AG04450 (cell line): ENCODE measurements at places on chromosomes 6 and 20.

GRCh38 chr20:34703424-34704176 is 544 bp upstream of the TP53INP2 start:
- no peak for DNase-seq

GRCh38 chr6:133001040-133001565 is 186.7 kb downstream of the RPS12 start:
- DNase-seq: no peak

DNA sequence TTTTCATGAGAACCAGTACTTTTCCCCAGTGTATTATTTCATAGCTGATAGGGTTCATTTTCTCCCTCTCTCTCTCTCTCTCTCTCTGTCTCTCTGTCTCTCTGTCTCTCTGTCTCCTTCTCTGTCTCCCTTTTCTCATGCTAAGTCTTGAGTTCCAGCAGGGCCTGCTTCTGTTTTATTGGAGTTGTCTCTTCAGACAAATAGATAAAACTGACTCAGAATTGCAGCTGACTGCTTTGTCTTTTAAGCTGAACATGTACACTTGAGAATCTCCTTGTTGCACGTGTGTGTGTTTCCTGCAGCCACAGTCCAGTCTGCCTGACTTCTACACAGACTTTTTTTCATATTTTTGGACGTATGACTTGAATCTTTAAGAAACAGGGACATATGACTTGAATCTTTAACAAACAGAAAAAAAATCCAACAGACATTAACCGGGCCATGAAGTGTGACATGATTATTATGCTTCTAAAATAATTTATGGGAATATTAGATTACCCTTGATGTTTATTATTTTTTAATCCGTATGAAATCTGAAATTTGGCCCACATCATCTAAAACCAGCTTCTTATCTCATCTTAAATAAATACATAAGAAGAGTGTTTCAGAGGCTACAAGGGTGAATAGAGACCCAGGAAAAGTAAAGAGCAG is 71.5 kb downstream of the JAG1 start:
- no peak for DNase-seq

DNA sequence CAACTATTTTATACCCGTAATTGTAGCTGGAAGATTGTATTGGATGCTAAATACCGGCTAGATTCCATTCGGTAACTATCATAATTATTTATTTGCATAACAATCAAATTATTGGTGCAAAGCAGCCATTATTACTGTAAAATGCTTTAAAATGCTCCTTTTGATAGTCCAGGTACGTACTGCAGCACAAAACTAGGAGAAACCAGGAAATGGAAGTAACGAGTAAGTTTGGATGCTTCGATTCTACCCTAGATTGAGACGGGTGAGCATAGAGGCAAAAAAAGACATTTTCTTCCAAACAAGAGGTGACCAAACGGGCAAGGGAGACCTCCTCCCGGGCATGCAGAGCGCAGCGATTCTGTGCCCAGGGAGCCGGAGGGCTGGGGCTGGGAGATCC is 469 bp upstream of the XRN2 start:
- no peak for DNase-seq

- peak; percentile 10 for DNase-seq
Observed at GRCh38 chr6:75493400-75494064, at the start of gene FILIP1. TSS of gene FILIP1 (minus strand) at chr6:75493800. CDS start at chr6:75414972, 78,828 bp downstream.

DNA sequence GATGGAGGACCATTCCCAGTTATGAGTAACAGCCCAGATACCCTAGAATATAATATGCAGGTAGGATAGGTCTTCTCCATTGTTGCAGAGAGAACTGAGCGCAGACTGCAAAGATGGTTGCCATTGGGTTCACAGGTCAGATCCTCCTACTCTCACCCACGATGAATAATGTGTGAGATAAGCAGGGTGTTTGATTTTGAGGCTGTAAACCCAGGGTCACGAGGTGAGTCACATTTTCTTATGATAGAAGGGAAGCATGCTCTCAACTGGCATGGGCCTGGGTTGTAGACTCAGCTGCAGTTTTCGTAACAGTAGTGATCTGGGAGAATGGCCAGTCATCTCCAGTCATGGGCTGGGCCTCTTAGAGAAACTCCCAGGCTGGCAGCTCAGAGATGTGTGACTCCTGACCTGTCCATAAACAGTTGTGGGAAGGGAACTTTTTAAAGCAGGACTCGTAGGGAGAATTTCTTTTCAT is 74.2 kb downstream of the CD164 start:
- peak; percentile 16 for DNase-seq

DNA sequence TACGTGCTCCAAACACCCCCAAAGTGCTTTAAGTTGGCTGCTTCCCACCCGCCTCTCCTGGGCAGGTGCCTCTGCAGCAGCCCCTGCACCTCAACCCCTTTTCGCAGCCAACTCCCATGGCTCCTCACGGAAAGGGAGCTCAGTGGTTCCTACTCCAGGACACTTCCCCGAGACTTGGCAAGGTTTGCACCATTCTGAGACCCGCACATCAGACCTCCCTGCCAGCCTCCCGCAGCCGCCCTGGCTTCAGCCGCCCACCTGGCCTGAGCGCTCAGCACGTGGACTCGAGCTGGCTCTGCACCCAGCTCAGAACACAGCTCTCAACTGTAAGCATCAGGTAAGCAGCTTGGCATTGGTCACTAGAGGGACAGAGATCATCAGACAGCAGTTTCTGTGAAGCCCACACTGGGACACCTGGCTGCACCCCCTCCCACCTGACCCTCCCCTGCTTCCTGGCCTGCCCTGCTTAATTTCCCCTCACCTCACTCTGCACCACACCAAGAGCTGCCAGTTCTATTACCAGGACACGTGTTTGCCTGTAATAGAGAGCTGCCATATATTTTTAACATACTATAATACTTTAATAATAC is 28.5 kb downstream of the GMDS start:
- no peak for DNase-seq

GRCh38 chr6:72639920-72640614 is 18.2 kb downstream of the KCNQ5 start:
- DNase-seq: no peak

- no peak for DNase-seq
Observed at GRCh38 chr6:30782425-30783014, 38.2 kb upstream of the IER3 start.

GRCh38 chr6:107704347-107705013 is 119.6 kb downstream of the SCML4 start:
- no peak for DNase-seq

DNA sequence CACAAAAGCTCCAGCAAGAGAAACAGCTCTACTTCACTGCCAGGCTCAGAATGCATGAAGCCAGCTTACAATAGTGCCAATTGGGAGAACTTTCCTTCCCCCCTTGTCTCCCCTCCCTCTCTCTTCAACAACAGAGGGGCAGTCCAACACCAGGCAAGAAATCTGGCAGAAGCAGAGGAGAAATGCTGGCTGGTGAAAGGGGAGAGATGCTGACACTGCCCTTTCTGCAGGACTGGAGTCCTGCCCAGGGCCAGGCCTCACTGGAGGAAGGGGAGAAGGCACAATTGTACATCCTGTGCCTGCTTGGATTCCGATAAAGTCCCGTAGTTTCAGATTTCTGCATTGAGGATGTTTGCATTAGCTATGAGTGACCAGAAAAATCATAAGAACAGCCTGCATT is 148.6 kb downstream of the LRRC1 start:
- no peak for DNase-seq

DNA sequence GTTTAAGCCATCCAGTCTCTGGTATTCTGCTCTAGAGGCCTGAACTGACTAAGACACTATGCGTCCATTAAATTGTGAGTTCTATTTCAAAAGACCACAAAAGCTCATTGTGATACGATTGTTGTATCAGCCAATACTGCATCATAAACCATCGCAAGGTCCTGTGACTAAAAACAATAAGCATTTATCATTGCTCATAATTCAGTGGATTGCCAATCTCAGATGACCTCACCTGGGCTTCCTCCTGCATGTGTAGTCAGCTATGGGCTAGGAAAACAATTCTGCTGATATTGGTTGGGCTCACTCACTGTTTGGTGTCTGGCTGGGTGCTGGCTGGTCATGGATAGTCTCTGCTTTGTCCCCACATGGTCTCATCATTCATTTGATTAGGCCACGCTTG is 592.7 kb upstream of the BTBD3 start:
- no peak for DNase-seq

- DNase-seq: peak; percentile 41
Observed at GRCh38 chr20:63977739-63978276, 1.6 kb downstream of the SAMD10 start.

- no peak for DNase-seq
Observed at GRCh38 chr6:105388392-105388791, 14.5 kb downstream of the PREP start.

- DNase-seq: no peak
Observed at GRCh38 chr6:24031496-24031895, 94.5 kb upstream of the NRSN1 start.

- DNase-seq: no peak
Observed at GRCh38 chr20:8449123-8449522, 317.1 kb downstream of the PLCB1 start.

DNA sequence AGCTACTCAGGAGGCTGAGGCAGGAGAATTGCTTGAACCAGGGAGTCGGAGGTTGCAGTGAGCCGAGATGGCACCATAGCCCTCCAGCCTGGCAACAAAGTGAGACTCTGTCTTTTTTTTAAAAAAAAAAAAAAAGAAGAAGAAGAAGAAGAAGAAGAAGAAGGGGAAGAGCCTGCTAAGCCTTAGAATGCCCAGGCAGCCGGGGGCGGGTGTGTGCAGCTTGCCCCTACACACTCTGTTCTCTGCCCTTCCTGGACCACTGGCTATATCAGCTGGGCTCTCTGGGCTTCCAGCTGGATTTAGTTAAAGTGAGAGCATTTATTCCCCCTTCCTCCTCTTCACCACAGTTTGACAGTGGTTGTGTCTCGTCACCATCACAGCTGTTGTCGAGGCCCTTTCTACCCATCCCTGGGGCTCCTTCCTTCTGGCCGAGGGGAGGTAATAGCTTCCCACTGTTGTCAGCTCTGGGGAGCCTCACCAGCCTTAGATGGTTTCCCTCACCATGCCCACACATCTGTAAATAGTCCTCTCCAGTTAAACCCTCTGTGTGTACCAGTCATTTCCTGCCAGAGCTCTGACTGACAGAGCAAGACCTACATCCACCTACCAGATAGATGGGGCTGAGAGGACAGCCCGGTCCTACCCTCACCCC is 77.6 kb downstream of the TRERF1 start:
- DNase-seq: no peak

- DNase-seq: no peak
Observed at GRCh38 chr6:70210462-70210861, 92.4 kb downstream of the COL9A1 start.

DNA sequence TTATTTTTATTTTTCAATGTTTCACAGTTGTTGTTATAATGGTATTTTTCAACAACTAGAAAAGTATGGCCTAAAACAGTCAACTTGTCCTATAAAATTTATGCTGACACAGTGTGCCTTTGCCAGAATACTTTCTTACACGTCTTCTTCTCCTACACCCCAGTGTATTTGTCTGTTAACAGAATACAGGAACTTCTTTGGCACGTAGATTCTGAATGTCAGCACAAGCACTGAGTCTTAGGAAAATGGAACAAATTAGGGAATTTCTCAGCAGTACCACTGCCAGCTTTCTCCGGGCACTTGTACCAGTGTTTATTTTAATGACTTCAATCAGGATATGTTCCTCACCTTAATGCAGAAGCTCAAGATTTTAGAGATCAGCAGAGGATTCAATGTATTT is 26.7 kb upstream of the AKIRIN2 start:
- DNase-seq: no peak

GRCh38 chr20:37315452-37316110 is 26.1 kb downstream of the MANBAL start:
- DNase-seq: no peak

- DNase-seq: no peak
Observed at GRCh38 chr6:21800948-21801438, 207.4 kb downstream of the SOX4 start.

- DNase-seq: no peak
Observed at GRCh38 chr6:10402648-10403311, 12.1 kb downstream of the TFAP2A start.

DNA sequence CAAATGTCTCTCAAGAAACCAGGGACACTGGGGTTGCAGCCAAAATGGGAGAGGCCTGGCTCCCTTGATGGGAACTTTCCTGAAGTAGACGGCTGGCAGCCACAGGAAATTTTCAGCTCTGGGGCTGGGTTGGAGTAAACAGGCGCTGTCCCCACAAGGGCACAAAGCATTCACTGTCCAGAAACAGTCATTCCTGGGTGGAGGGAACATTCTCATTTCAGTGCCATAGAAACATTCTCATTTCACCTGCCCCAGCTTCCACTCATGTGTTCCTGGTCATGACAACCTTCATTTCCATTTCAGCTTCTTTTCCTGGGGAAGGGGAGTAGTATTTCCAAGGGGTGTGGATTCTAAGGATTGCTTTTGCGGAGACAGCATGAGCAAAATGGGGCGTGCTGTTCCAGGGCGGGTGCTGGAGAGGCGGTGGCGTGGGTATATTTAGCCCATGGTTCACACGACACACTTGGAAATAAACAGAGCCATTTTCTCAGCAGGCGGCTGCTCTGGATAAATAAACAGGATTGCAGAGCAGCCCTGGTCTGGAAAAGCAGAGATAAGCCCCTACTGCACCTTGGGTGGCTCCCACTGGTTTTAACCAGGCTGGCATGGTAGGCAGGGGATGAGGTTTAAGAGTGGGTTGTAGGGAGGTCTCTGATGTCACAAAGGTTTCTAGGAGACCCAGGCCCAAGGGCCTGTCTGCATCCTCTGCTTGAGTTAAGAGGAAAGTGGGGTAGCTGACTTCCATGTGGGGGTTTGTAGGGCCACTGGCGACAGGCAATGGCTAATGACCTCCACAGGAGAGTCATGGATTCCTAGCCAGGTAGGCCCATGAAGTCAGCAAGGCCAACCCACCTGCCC is 32.9 kb downstream of the COX4I2 start:
- no peak for DNase-seq

- no peak for DNase-seq
Observed at GRCh38 chr20:3663031-3663701, at the start of gene GFRA4. TSS of gene GFRA4 (minus strand) at chr20:3663399. CDS start at chr20:3663399, 0 bp downstream.

GRCh38 chr6:169188051-169188470 is 65.6 kb downstream of the THBS2 start:
- no peak for DNase-seq

- DNase-seq: no peak
Observed at GRCh38 chr6:37517411-37517812, 17.7 kb upstream of the CCDC167 start.

GRCh38 chr6:43246301-43247113 is 3.2 kb downstream of the TTBK1 start:
- DNase-seq: no peak

DNA sequence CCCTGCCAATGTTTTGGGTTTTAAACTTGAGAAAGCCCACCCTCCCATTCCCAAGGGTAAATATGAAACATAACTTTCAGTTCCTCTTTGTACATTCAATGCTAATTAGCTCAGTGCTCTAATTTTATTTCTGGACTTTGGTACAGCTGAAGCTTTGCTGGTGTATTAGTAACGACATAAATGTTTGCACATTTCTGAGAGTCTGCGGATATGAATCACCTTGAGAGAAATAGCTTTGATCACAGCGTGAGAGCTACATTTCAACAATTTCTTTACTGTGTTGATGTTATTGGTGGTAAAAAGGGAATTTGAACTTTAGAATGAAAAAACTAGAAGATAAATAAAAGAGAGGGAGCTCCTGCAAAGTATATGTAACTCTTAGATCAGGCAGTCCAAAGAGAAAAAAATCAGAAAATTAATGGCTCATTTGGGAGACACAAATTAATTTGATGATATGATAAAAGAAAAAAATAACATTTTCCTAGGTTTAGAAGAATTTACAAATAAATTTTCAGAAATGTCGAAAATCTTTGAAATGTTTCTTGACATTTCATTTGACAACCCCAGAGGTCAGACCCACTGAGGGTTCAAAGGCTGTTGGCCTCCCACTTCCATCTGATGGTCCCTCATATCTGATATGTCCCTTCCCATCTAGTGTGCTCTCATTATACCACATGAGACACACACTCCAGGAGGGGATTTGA is 38.5 kb upstream of the CAP2 start:
- DNase-seq: peak; percentile 59

GRCh38 chr6:16006681-16007080 is 122.2 kb upstream of the MYLIP start:
- no peak for DNase-seq
